Activated CD4-positive, CD25-positive, alpha-beta regulatory T cell treated with anti-CD3 and anti-CD28 coated beads, Interleukin-2, amount 50 U/mL, for 72 hours (primary cell): ENCODE measurements at places on chromosomes 1 and 21.

GRCh38 chr21:36141513-36141925 is 6.6 kb downstream of the CBR3 start:
- peak; percentile 74 for DNase-seq

DNA sequence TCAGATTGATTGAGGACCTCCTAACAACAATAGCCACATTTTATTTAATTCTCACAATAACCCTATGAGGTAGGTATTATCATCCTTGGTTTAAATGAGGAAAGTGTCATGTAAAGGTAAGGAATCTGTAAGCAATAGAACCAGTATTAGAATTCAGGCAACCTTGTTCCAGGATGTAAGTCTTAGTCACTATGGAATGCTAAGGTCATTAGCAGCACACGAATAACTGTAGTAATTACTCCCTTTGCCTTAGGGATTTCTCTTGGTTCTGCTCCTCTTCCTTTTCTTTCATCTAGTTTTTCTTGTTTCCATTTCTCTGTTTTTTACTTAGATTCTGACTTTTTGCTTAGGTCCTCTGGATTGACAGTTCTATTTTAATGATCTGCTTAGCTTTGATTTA is 23.1 kb upstream of the ATP6V1G3 start:
- DNase-seq, result no peak

DNA sequence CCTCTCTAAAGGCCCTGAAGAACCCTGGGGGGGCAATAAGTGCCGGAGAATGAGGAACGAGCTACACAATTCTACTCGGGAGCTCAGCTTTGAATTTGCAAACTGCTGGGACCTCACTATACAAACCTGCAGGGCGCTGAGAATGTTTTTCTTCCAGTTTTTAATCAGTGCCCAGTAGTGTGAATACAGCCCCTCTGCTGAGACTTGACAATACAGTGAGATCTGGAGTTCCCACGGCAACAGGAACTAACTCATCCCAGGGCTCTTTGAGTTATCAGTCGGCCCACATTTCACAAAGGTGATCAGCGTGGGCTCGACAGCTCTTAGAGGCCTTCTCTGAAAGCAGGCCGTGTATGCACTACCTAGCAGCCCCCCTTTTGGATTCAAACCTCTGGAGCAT is 41.7 kb downstream of the TMEM53 start:
- DNase-seq, result no peak

- DNase-seq, result no peak
Measured at GRCh38 chr1:149903836-149904491, 4.6 kb downstream of the BOLA1 start.

GRCh38 chr1:215022741-215023141 is 59.8 kb upstream of the KCNK2 start:
- no peak for DNase-seq

DNA sequence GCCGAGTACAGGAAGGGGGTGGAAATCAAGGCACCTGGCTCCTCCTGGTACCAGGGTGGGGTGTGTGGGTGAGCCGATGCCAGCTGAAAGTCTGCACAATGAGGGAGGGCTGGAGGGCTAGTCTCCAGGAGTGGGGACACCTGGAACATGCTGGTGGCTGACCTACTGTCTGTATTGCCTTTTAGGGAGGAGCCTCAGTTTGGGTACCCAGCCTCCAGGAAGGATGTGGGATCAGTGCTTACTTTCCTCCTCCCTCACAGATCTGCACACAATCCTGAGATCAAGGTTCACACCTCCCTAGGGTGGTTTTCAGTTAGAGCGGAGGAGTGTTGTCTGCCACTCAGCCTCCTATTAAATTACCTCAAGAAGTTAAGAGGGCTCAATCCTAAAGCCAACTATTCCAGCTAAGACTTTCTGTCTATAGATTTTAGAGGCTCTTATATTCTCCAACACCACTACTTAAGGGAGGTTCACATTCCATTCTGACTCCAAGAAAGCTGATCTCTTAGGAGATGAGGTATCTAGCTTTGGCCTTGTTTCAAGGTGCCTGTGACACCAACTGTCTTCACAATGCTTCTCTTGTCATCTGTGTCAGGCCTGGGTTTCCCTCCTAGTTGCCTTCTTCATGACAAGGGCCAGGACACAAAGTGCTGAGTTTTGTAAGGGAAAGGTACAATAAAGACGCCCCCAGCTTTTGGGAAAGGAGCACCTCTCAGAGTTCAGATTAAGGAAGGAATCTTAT is 15.7 kb downstream of the SSR2 start:
- DNase-seq, result no peak
